Nucleus accumbens (tissue), 56 donors: ENCODE measurements at places on chromosomes 2 and 18.

DNA sequence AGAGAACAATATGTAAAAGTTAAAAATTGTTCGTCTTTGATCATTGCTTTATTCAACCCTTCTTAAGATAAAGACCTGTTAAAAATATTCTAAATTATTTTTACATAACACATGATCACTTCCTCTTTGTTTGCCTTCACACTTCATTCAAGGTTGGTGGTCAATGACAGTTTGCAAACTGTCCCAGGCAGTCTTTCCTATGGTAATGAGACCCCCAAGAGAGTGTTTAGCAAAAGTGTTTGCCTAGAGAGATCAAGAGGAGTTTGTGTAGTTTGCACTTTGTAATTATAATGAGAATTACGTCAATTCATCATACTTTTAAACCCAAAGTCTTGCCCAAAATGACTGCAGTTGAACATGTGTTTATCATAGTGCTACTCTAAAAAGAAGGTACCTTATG lies 77.2 kb upstream of the ABCA12 start:
- DNase-seq = no peak

- no peak for DNase-seq
These were observed 1010.0 kb upstream of the CELF4 start for GRCh38 chr18:38575648-38576047.

- no peak for DNase-seq
These were observed 94.8 kb downstream of the GFPT1 start for GRCh38 chr2:69292256-69292655.

- no peak for DNase-seq
These were observed 19.6 kb downstream of the ENOSF1 start for GRCh38 chr18:692824-693223.

GRCh38 chr2:96866149-96866548 lies 3.7 kb downstream of the SEMA4C start:
- no peak for DNase-seq

- DNase-seq = no peak
These were observed 15.5 kb downstream of the KCNS3 start for GRCh38 chr2:17894005-17894404.
